ENCODE measurements at places on chromosomes 5 and 9.

- no peak for DNase-seq
These were observed 116.8 kb upstream of the TBC1D2 start for GRCh38 chr9:98372077-98372836.

GRCh38 chr9:134562146-134562849, 79.3 kb upstream of the COL5A1 start:
- DNase-seq, result no peak

GRCh38 chr5:64344501-64344900, 161.3 kb upstream of the RGS7BP start:
- no peak for DNase-seq

DNA sequence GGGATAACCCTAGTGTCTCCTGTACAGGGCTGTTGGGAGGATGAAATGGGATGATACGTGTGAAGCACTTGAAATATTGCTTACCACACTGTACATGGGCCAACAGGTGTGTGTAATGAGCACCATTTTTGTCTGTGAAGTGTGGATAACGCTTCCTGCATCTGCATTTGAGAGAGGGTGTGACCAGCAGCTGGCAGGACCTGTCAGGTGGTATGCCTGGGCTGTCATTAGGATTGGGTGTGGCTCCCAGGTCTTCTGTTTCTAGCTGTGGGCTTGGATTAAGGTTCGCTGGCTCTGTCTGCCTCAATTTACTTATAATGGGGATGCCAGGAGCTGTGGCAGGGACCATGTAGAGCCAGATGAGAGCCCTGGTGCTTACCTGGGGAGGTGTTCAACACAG, 74.4 kb downstream of the PRRT1B start:
- DNase-seq, result no peak

Measured in activated gamma-delta T cell treated with anti-CD3 and anti-CD28 coated beads, Interleukin-2, amount 50 U/mL, for 16 hours (primary cell).